Daoy (cell line): ENCODE measurements at places on chromosomes 2 and 18. TPM values are rescaled to one million over a fixed set of nuclear protein-coding genes. Genes with fewer than 3 reads are reported as not detected.

NT5DC4 gene
- not detected in 2 replicates for total RNA-seq

DNA sequence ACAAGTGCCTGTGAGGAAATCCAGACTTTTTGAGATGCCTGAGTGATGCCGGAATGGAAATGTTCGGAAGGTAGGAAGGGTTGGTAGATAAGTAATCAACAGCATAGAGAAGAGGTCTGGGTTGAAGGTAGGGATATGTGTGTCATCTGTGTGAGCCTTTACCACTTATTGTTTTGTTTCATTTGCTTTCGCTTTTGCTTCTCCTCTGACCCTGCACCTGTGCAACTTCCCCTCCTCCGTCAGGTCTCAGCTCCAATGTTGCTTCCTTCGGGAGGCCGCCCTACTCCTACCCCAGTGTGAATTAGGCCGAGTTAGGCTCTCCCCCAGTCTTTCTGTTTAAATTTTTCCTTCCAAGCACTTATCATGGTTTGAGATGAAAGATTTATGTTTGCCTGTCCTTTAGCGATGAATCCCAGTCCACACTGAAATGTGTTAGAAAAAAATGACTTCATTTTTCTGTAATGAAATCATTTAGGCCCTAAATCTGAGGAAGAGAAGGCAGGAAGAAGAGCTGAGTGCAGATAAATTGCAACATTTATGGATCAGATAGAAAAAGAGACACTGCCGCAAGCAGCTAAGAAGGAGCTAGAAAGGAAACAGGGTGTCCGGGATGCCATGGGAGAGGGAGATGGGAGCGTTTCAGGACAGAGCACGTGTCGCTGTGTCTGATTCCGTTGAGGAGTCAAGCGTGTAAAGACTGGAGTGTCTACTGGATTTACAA, 139.6 kb upstream of the PELI1 start:
- no peak for DNase-seq

DNA sequence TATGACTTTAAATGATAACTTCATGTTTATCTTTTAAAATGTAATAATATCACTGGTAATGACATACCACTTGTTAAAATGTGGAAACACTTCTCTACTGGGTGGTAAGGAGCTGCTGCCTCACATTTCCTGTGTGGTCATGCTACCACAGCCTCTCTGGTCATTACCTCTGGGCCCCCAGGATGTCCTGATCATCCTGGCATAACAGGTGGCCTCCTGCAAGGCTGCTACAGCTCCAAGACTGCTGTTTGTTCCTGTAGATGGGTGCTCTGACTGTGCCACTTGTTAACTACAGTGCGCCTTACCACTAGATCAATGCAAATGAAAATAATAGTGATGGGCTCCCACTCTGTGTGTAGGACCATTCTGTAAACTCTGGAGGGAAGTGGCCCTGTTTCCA, 500.2 kb upstream of the SPRED2 start:
- no peak for DNase-seq

DNA sequence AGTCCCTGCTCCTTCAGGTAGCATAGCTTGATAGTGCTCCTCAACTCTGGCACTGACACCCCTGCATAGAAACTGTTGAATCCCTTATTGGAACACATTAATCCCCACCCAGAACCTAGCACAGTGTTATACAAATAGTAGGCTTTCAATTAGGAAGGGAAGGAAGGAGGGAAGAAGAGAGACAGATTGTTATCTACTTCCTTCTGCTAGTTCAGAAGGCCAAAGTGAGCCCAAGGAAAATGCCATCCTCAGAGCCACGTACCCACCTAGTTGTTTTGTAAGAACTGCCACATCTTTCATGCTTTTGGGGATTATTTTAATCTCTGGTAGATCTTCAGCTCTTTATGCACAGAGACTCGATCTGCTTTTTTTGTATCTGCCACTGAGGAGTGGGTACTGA, 75.1 kb downstream of the CLHC1 start:
- DNase-seq: no peak

- no peak for DNase-seq
Observed at GRCh38 chr2:43191947-43192516, 34.4 kb downstream of the ZFP36L2 start.
